ENCODE measurements at places on chromosomes 7 and 10. TPM values are rescaled to one million over a fixed set of nuclear protein-coding genes. Genes with fewer than 3 reads are reported as not detected.

Gene FASTK
- total RNA-seq, result 65.2 TPM

Gene DGKI
- 1.4 TPM for total RNA-seq

DNA sequence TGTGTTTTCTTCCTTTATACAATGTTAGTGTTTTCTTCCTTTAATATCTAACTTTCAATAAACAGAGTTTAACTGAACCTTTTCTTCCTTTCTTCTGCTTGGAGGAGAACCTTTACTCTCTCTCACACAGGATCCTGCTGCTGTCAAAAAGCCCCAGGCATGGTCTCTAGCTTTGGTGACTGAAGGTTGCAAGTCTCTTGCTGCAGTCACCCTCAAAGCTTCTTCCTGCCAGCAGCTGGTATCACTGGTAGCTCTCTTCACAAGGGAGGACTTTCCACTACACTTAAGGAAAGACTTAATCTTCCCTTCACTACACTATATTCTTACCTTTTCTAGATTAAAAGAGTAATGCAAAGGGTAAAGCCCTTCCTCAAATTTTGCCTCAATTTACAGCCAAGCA is 153.4 kb downstream of the SGMS1 start:
- H3K27ac ChIP-seq, result no peak overlapping the region
- no peaks in the 10 kb centered on the region for H3K27me3 ChIP-seq
- no peak for DNase-seq
- no peak overlapping the region for H3K4me3 ChIP-seq
- peaks cover 2% of the 10 kb centered on the region for H3K4me1 ChIP-seq
- no peaks in the 10 kb centered on the region for H3K36me3 ChIP-seq

DNA sequence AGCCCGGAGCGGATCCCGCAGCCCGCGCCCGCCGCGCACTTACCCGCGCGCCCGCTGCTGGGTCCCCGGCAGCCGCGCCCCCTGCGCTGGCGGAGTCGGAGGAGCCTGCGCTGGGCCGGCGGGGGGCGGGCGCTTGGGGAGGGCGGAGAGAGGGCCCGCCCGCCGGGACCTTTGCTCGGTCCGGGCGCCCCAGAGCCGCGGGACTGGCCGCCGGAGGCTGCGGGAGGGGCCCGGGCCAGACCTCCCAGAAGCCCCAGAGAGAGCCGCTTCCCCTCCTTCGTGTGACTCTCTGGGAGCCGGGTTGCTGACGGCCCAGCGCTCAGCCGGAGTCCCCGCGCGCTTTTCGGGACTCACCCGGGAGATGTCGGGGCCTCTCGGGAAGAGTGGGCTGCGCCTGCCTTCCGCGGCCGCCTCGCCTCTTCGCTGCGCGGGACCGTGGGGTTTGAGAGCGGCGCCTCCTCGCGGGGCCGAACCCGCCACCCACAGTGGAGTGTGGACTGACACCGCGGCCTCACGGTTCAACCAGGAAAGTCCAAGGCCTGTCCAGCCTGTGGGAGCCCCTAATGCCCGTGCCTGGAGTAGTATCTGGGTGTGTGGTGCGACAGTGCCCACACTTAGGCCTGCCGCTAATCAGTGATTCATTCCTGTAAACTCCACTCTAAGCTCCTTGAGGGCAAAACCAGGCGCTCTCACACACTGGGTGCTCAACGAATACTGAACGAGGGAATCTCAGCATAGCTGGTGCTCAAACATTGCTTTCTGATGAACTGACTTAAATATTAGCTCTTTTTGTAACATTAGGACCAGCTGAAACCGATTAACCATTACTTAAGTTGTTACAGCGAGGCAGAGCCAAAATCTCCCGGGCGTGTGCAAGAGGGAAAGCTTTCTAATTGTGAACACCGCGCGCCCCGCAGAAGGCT is at the start of gene GSDME:
Gene GSDME, minus strand, starts transcription at position 112 of the 923 bp plus-strand sequence. CDS start 7,690 bp downstream, outside the sequence.
- DNase-seq, result peak; percentile 72
- peak within 1 kb of the TSS; percentile 65 for H3K27ac ChIP-seq
- H3K27me3 ChIP-seq, result peaks cover 22% of the 10 kb centered on the region
- H3K4me3 ChIP-seq, result peak within 1 kb of the TSS; percentile 71
- H3K4me1 ChIP-seq, result peaks cover 14% of the 10 kb centered on the region

GRCh38 chr10:131882590-131883451 is 18.0 kb upstream of the PPP2R2D start:
- no peak overlapping the region for H3K4me3 ChIP-seq
- no peak overlapping the region for H3K27ac ChIP-seq
- no peak for DNase-seq
- no peaks in the 10 kb centered on the region for H3K36me3 ChIP-seq
- no peaks in the 10 kb centered on the region for H3K4me1 ChIP-seq
